ENCODE measurements at places on chromosomes 5 and 9.

GRCh38 chr5:16702964-16703363 lies 86.2 kb upstream of the RETREG1 start:
- no peak for DNase-seq

DNA sequence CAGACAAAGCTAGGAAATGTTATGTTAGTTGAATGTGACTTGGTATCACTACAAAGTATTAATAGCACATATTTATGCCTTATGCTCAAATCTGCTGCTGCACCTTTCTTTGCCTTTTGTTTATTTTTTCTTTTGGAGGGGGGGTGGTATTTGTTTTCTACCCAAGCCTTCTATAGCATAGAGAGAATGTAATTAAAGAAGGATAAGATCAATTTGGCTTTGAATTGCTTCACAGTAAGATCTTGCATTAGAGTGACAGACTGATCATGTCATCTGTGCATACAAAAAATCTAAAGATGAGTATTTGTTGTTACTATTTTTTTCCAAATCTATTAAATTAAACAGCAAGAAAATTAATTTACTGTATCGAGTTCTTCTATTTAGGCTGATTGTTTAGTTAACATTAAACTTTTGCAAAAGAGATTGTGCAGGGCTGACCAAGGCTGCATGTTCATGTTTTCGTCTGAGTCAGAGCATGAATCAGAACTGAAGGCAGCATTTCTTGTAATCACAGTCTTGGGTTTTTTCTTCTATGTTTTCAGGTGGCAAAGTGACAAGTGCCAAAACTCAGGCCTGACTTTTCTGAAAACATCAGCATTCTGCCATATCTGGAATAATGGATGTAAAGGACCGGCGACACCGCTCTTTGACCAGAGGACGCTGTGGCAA lies 1007.1 kb upstream of the WWC1 start:
- no peak for DNase-seq

GRCh38 chr5:141897425-141897824 lies 19.2 kb upstream of the PCDH1 start:
- DNase-seq: no peak

GRCh38 chr9:35311891-35312639 lies 150.3 kb downstream of the UNC13B start:
- no peak for DNase-seq

DNA sequence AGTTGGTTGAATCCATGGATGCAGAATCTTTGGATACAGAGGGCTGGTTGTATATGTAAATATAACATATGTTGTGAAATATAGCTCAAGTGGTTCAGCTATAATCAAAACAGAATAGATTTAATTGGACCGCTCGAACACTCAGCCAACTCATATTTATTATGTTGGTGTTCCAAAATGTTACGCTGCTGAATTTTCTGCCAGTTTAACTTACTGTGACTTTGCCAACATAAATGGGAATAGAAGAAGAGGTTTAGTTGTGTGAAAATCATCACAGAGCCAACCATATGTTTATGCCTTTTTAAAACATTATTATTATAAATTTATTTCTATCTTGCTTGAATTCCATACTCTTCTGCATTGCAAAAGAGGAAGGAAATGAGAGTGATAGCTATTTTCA lies 178.2 kb upstream of the FBXL7 start:
- DNase-seq: no peak

- no peak for DNase-seq
Observed at GRCh38 chr9:27383524-27383923, 86.6 kb upstream of the EQTN start.

DNA sequence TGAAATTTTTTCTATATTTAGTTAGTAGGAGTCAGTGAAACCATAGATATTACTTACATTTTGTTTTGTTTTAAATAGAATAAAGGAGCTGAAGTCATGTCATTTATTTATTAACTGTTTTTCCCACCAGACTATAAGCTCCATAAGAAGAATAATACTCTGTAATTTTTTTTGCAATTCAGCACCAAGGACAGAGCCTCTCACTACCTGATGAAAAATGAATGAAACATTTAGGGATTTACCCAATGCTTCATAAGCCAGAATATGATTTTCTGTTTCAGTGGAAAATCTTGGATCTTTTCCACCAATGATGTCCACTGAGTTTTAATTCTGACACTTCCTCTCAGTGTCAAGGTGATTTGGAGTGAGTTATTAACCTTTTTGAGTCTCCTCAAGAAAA lies 624.9 kb upstream of the GRAMD2B start:
- no peak for DNase-seq

- DNase-seq: no peak
Observed at GRCh38 chr9:87844506-87844905, 38.2 kb upstream of the SPATA31E1 start.

- no peak for DNase-seq
Observed at GRCh38 chr5:77170-77501, 14.8 kb upstream of the PLEKHG4B start.

DNA sequence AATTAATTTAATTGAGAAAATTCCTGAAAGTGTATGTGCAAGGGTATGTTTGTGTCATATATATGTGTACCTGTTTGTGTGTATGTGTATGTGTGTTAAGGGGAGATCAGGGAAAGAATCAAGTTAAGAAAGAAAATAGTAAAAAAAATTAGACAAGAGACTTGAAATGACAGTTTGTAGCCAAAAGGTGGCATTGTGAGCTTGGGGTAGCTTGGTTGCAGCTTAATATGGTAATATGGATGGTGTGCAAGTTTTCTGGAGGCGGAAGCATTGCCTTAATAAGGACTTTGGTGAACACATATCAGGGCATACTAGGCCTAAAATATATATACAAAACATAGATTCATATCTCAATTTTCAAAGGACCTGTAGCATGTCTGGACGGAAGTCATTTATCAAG lies 129.9 kb downstream of the INSYN2B start:
- no peak for DNase-seq

DNA sequence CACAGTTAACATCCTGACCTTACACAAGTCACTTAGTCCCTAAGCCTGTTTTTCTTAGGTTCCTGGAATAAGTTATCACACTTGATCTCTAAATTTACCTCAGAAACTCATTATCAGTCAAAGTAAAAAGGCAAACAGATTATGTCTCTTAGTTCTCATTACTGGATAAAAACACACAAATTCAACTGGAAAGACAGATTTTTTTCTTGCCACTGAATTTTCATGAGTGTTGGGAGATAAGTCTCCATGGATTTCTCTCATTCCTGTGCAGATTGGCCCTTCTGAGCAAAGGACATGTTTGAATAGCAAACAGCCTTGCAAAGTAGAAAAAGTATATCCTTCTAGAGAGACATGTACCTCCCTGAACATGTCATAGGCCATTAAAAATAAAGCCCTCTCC lies 10.2 kb downstream of the SPATA9 start:
- DNase-seq: no peak

DNA sequence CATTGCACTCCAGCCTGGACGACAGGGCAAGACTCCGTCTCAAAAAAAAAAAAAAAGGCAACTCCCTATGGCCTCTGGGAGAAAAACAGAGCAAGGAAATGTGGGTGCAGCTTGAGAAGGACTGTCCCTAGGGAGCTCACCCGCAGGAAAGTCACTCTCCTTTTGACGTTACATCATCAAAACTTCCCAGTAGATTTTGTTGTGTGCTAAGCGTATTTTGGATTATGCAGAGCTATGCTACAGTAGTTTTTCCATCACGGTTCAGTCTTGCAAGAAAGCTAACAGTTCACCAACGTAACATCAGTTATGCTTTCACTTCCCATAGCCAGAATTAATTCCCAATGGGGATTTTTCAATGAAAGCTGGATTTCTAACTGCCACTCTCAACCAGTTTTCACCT lies 138.8 kb downstream of the HSD17B3 start:
- DNase-seq: no peak

GRCh38 chr9:126756238-126756637 lies 48.6 kb upstream of the ZBTB43 start:
- no peak for DNase-seq

GRCh38 chr9:130023144-130023787 lies 19.7 kb downstream of the FNBP1 start:
- no peak for DNase-seq

DNA sequence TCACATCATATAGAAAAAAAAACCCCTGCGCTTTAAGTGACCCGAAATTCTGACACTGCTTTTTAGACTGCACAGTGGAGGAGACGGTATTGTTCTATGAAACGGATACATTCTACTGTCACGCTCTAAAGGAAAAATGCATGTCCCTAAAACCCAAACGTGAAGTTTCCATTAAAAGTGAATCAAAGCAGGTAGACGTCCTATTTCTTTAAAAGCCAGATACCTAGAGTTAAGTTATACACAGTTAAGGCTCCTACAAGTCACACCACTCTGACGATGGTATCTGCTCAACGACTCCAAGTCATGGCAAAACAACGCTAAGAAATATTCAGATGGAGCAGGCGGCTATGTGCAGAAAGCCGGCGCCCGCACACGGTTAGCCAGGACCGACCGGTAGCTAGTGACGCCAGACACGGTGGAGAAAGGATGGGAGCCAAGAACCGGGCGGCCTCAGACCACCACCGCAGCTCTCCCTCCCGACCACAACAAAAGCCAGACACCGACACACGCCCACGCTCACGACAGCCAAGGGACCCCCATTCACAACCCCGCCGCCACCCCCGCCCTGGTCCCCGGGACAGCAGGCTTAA lies 734 bp downstream of the SKP1 start:
- peak; percentile 9 for DNase-seq

DNA sequence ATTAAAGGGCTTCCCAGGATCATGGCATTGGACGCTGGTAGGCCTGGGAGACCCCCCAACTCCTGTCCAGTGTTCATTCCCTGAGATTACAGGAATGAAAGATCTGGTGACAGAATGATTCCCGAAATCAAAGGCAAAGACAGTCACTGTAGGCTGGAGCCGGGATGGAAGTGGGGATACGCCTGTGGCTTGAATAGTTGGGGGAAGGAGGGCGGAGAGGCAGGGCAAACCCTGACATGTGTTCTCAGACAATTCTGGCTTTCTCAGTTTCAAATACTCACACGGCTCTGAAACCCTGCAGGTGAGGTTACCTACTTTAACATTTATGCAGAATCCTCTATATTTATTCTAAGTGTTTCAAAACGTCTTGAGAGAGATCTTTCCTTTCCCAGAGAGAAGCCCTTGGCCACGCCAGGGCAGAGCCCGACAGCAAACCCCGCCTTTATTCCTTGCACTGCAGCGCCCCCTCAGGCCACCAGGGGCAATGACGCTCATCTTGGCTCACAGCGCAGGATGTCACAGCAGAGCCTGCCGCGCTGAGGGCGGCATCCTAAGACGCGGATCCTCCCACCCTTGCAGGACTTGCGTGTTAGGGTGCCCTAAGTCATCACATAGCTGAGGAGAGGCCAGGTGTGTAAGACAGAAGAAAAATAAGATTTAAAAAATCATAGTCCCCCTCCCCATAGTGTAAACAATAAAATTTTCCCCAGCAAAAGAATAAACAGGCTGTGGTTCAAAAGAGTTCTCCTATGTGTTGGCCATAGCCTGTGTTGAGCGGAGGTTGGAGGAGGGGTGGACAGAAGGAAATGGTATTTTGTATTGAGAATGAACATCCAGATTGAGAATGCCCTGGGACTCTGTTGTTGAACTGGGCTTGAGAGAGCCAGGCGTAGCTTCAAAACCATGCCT lies 284.5 kb downstream of the NTRK2 start:
- peak; percentile 91 for DNase-seq

DNA sequence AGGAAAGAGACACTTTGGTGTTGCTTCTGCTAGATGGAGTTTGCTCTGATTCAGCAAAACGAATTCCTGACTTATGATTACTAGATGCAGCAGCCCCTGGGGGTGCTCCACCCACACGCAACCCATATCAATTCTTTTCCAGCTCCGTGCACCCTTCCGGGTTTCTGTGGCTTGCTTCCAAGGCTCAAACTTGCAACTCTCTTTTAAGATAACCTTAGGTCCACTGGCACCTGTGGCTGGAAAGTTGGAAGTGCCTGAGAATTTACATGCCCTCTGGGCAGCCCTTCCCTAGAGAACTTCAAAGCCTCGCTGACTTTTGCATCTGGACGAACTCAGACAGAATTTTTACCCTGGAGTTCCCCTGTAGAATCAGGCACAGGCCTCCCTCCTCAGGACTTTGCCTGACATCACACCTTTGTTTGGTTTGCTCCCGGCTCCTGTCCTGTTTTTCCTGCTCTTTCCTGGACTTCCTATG lies 224.9 kb downstream of the SNX18 start:
- no peak for DNase-seq

All from HEK293T (cell line).